ENCODE measurements at places on chromosomes 7 and 10.

- DNase-seq = no peak
These were observed 36.6 kb downstream of the BRAF start for GRCh38 chr7:140888087-140888486.

DNA sequence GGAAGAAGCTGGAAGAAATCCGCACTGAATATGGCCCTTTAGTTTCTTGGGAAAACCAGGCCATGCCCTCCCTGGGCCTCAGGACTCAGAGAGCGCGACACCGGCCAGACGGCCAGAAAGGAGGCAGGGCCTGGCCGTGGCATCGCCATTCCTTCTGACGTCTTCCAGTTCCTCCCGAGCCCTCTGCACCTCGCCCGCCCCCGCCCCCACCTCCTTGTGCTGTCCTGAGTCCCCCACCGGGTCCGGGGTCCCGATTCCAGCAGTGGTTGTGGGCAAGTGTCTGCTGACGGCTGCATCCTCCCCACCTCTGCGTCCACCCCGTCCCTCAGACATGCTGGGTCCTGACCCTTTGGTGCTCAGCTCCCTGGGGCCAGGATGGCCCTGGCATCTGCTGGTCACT, 312.1 kb upstream of the SHH start:
- no peak for DNase-seq

DNA sequence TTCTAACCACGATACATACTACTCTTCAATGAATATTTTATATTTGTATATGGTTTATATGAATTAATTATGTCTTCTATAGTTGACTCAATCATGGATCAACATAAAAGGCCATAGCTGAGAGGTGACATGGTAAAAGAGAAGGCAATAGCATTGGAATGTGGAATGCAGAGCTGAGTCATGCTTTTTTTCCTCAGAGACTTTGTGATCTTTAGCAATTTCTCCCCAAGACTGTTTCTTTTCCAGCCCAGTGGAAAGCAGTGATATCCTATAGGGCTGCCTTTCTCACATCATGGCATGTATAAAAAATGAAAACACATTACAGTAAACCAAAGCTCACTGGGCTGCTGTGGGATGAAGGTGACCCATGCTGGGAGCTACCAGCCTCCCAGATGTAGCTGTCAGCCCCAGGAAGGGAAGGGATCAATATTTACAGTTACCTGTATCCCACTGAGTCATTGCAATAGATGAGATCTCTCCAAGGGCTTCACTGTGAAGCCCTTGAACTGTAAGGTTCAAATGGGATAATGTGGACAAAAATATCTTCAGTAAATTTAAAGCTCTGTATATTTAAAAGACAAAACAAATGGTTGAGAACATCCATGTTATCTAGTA, 30.2 kb downstream of the SLC39A12 start:
- DNase-seq = no peak

DNA sequence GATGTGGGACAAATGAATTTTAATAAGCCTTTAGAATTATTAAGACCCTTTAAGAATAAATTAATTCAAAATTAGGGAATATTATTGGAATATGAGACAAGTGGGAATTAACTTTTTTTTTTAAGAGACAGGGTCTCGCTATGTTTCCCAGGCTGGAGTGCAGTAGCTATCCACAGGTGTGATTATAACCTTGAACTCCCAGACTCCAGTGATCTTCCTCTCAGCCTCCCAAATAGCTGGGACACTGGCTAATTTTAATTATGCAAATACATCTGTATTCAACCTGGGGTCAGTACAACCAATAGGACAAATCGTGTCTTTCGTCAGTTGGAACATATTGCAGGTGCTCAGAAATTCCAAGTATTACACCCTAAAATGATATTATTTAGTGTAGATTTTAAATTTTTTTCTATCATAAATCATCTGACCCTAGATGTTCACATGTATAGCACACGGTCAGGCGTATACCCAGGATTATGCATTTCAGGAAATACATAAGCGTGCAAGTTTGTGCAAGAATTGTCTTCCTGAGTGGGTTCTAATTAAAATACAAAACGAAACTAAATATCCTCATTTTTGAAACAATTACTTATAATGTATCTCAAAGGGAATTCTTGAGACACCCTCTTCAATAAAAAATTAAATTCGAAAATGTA, 1.2 kb downstream of the NT5C3A start:
- DNase-seq = no peak

DNA sequence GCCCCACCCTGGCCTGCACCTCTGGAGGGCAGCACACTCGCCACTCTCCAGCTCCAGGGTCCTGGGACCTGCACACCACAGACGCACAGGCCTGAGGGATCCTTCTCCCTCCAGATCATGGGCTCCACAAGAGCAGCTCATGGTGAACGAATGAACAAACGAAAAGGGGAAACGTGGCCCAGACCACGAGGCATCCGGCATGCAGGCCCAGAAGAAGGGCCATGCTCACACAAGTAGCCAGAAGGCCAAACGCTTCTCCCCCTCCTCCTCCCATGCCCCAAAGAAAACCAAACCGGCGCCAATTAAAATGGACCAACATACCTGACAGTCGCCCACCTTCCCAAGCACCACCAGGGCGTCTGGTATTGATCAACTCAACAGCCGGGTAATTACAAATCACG, 30.4 kb downstream of the MAD1L1 start:
- DNase-seq = no peak

DNA sequence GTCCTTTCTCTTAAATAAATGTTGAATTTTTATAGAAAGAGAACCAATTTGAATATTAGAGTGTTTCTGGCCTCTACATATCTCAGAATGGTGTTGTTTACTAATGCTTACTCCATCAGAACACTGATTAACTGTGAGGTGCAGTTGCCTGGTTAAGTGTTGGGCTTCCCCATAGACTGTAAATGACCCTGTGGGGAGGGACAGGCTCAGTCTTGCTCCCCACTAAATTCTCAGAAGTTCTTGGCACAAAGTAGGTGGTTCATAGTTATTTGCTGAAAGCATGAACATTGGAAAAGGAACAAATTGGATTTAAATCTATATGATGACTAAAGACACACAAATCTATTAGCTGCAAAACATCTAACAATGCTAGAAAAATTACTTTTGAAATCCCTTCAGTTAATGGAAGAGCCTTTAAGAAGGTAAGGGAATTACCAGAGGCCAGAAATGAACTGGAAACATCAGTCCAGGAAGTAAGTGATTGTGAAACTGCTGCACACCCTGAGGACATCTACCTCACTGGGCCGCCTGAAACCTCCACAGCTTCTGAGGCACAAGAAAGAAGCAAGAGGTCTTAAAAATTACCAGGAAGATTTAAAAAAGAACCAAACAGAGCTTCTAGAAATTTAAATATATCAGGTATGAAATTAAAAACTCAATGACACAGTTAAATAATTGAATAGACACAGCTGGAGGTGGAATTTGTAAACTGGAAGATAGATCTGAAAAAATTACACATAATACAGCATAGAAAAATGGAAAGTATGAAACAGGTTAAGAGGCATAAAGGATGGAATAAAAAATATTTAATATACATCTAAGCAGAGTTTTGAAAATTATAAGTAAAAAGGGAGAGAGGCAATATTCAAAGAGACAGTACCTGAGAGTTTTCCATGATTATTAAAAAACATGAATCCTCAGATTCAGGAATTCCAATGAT, 17.8 kb upstream of the COMTD1 start:
- DNase-seq = no peak

DNA sequence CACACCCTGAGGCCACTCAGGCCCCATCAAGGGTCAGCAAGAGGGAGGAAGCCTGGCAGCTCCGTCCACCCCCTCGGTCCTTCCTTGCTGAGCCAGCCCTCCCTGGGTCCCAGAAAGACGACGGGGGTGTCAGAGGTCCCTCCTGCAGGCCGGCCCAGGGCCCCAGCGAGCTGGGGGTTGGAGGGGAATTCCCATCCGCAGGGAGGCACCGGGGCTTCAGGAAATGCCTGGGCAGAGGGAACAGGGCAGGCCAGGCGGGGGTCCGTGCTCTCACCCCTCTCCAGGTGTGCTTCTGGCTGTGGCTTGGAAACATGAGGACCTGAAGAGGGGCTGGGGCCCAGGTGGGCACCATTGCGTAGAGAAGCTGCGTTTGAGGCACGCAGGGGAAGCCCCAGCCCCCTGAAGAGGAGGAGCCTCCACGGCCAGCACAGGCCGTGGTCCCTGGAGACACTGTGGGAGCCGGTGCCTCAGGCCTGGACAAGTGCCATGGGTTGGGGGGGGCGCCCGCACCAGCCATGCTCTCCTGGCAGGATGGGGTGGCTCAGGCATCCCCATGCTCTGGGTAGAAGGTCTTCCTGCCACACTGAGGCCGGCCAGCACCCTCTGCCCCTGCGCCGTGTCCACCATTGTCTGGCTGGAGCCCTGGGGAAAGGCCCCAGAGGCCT, 66.7 kb downstream of the PDGFA start:
- no peak for DNase-seq

DNA sequence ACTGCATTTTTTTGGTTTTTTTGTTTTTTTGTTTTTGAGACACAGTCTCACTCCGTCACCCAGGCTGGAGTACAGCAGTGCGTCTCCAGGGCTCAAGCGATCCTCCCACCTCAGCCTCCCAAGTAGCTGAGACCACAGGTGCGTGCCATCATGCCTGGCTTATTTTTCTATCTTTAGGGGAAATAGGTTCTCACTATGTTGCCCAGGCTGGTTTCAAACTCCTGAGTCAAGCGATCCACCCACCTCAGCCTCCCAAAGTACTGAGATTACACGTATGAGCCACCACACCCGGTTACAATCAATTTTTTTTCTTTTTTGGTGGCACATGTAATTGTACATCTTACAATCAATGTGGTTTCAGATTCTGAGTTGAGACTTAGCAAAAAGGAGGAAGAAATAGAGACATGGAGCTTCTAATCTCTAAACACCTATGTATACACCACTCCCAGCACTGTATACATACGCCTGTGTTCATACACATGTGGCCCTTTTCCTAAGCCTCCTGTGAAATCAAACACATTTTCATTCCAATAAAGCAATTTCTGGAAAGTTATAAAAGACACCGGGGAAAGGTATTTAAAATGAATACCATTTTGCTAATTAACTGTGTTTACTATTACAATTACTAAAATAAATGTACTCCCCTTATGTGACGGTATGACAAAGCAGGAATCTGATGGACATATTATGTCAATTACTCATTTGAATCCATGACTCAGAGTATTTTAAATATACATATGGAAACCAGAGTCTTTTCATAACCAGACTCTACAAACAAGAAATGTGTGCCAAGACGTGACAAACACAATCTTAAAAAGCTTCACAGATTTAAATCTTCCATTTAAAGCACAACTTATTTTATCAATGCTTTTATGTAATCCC, 40.9 kb downstream of the SMURF1 start:
- DNase-seq = no peak

- DNase-seq = no peak
These were observed 73.2 kb downstream of the VCL start for GRCh38 chr10:74071157-74071556.
